ENCODE measurements at places on chromosomes 1 and 21.

DNA sequence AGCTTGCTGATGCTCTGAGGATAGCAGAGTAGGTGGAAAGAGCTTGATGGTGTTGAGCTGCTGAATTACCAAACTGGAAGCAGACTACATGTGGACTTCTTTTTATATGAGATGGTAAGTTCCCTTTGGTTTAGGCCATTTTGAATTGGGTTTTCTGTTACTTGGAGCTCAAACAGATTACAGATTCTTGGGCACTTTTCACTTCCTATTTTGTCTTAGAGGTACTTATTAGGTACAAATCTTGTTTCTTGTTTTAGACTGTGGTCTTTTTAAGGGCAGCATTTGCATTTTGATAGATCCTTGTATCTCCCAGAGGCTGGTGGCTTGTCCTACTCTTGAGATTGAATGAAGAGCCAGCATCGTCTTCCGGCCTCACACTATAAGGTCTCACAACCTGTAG is 70.2 kb downstream of the GADD45A start:
- DNase-seq = no peak

DNA sequence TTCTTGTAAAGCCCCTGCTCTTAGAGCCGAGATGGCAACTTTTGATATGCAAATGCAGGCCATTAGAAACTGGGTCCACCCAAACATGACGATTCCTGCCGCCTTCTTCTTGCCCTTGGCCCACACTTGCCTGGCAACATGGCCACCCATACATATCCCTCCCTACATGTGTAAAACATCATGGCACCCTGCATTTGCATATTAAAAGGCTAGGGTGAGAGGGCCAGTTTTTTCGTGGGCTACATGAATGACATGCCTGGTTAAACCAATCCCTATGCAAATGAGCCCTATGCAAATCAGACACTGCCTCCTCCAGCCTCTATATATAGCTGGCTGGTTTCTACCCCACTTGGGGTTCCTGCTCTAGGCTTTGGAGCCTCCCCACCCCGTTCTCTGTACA is 18.8 kb downstream of the PLA2G2A start:
- no peak for DNase-seq

DNA sequence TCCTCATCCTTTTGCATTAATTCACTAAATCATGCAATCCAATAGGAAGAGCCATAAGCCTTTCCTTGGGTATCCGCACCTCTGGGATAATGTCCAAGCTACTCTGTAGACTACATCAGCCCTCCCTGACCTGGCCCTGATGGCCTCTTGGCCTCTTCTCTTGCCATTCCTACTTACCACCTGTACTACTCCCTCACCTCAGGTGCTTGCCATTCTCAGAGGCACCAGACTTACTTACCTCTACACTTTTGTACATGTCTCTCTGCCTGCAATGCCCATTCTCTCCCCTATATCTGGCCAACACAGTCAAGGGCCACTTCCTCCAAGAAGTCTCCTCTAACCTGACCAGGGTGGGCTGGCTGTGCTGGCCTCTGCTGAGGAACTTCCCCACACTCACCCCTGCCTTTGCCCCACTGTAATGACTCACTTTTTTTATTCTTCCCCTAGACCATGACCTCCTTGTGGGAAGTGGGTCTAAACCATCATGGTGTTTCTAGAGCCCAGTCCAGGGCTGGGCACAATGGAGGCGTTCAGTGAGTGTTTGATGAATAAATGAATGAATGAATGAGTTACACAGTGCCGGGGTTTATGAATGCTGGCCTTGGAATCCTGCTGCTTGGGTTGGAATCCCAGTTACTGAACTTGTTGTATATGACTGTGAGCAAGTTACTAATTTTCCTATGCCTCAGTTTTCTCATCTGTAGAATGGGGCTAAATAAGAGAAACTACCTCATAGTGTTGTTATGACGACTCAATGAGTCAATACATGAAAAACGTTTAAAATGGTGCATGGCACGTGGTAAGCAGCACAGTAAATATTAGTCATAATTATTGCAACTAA is 179.8 kb downstream of the FOXD2 start:
- no peak for DNase-seq

DNA sequence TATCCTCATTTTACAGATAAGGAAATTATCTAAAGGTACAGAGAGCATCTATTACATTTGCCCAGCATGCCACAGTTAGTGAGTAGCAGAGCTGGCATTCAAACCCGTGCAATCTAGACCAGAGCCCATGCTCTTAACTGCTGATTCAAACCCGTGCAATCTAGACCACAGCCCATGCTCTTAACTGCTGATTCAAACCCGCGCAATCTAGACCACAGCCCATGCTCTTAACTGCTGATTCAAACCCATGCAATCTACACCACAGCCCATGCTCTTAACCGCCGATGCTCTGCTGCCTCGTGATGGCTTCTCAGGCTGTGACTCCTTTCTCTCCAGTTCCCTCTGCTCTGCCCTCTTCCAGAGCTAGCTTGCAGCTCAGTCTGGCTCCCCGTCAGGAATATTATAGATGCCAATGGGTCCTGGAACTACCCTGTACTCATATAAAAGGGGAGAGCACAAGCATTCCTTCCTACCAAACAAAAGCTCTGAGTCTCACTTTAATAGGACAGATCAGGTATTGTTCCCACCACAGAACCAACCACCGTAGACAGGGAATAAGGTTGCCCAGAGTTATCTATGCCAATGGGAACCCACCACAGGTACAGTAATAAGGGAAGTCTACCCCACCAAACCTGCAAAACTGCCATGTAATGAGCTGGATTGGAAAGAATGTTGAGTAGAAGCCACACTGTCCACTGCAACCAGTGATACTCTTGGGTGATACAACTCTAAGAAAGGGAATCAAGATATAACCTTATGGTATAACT is 78.4 kb downstream of the SMYD3 start:
- no peak for DNase-seq

DNA sequence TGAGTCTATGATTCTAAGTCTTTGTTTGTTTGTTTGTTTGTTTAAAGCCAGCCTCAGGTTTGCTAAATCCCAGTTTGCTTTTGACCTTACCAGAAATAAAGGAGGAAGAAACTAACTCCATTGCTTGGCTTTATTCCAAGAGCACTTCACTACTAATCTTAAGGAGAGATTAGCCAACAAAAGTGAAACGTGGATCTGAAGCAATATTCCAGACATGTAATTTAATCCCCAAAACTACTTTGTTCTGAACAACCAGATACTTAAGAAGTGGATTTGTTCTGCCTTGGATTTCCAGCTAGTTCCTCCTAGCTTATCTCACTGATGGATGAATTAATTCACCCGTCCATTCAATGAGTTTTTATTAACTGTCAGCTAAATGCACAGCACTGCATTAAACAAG is 15.9 kb upstream of the CEP350 start:
- DNase-seq = no peak

GRCh38 chr1:79749607-79750006 is 743.1 kb upstream of the ADGRL4 start:
- DNase-seq = no peak

DNA sequence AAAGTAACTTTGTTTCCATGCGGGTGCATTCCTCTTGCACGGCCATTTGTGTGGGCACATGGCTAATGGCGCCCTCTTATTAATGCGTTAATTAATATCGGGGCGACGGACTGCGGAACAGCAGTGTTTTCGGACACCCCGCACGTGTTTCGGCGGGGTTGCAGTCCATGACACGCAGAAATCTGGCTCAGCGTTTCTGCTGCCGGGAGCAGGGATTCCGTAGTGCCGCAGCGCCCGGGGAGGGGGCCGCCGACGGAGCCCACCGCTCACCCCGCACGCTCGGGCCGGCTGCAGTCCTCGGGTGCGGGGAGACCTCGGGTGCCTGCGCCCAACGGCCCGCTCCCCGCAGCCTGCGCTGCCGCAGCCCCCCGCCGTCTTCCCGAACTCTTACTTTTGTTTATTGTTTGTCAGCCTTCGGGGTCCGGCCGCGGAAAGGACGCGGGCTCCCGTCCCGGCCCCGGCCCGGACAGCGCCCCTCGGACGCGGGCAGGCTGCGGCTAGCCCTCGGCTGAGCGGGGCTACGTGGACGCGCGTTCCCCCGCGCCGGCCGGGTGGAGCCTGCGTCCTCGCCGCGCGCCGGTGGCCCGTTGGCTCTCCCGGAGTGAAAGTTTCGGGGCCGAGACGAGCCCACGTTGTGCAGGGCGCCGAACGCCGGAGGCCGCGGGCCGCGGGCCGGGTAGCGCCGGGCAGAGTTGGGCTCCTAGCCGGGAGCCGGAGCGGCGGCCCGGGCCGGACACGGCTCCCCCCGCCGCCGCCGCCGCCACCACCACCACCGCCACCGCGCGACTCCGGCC is 849 bp downstream of the NFIA start:
- DNase-seq = no peak

DNA sequence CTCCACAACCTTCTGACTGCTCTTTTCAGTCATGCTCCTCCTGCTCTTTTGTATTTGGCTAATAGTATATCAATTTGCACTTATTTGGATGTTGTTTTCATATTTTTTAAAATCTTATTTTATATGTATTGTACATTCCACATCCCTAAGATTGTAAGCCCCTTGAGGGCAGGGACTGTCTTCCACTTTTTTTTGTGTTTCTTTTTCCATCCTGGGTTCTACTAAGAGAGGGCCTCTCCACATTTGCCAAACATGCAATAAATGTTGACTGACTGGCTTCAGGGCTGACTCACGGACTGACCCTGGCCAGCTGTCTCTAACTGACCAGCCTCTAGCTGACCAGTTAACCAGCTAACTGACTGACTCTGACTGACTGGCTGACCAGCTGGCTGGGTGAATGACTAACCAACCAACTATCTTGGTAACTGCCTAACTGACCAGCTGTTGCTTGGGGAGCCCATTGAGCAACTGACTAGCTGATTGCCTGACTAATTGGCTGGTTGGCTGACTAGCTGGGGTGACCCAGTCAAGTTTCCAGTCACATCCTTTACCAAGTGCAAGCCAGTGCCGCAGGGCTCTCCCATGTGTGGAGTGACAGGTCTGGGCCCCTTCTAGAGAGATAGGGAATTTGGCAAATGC is 16.1 kb downstream of the CSF1 start:
- DNase-seq = no peak

DNA sequence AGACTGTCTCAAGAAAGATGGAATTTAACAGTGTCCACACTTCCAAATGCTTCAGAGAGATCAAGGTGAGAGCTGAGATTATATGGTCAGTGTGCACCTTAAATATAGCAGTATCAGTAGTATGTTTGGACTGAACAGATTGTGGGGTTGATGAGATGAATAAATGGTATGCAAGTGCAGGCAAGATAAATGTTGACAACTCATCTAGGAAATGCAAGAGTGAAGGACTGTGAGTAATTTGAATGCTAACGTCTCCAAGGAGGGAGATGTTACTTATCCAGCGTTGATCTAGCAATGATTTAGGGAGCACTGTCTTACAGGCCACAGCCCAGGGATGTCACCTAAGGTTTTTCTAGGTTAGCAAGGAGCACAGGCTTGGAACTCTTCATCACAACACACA is 170.7 kb upstream of the GALNT2 start:
- DNase-seq = no peak

DNA sequence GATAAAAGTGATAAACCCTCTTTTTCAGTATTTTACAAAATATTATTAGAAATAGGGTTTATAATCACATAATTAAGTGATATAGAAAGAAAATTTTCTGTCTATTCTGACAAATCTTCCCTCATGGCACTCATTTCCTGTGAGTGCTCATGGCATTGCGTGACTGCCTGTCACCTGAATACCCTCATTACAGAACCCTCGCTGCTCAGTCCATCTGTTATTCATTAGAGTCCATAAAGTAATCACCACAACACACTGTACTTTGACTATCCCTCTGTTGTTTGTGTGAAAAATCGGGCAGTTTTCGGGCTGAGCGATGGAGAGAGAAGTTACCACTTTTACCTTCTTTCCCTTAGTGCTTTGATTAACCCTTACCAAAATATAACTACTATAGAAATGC is 100.4 kb upstream of the BRINP3 start:
- no peak for DNase-seq

- DNase-seq = no peak
These were observed 12.9 kb downstream of the LRRN2 start for GRCh38 chr1:204672482-204673121.

DNA sequence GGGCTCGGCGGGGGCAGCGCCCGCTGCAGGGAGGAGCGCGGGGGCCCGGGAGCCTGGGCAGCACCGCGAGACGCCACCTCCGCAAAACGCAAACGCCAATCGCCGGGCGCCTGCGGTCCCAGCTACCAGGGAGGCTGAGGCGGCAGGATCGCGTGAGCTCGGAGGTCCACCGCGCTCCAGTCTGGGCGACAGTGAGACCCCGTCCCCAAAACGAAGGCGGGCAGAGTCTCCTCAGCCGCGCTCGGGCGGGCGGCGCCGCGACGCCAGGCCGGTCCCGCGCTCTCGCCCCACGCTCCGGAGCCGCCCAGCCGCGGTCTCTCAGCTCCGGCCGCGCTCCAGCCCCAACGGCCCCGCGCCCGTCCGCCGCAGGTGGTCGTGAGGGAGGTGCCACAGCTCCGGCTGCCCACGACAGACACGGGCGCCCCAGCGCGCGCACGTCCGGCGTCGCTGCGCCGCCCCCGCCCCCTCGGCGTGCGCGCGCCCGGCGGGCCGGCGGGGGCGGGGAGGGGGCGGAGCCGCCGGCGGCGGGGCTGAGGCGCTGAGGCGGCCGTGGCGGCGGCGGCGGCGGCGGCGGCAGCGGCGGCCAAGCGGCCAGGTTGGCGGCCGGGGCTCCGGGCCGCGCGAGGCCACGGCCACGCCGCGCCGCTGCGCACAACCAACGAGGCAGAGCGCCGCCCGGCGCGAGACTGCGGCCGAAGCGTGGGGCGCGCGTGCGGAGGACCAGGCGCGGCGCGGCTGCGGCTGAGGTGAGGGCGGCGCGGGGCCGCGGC is at the start of gene ADARB1:
TSS of gene ADARB1 (plus strand) at position 533 of the 770 bp plus-strand sequence. CDS start 97,077 bp downstream, outside the sequence.
- DNase-seq = no peak

DNA sequence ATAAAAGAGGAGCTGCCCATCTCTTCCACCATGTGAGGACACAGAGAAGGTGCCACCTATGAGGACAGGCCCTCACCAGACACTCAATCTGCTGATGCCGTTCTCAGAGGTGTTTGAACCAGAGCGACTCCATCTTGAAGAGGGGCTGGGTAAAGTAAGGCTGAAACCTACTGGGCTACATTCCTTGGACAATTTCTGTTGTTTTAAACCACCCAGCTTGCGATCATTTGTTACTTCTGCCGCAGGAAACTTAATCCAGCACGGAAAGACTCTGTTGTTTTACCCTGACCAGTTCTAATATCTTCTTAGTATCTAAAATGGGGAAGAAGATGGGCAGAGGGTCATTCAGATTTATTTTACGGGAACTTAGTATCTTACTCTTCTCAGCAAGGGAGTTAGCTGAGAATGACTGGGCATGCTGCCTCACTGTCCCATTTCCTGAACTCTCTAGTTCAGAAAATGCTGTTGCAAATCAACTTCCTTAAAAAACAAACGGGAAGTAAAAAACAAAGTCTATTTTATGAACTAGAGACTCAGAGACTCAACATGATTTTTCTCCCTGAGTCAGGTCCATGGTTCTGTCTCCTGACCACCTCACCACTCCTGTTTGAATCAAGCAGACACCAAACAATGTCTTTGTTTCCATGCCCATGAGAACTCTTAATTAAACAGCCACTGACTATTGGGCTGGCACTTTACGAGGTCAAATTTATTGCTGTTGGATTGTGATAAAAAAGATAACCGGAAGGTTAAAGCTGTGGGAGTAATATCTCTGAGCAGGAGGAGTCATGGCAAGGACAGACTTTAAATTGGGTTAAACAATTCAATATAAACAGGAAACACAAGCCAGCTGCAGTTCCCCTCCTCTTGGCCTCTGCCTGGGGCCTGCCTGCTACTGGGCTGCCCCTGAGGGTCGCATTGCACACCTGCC is 23.8 kb upstream of the IFNAR1 start:
- DNase-seq = no peak
